Small intestine (tissue), 16 donors: ENCODE measurements at places on chromosomes 1 and 21. TPM values are rescaled to one million over a fixed set of nuclear protein-coding genes. Genes with fewer than 3 reads are reported as not detected.

GRCh38 chr1:5705751-5706150, 286.5 kb downstream of the NPHP4 start:
- DNase-seq: no peak

Gene C1orf87
- polyA plus RNA-seq: not detected

Gene PLCH2
- 0.22 TPM for polyA plus RNA-seq

- DNase-seq: no peak
Measured at GRCh38 chr1:33188572-33189275, 6.9 kb upstream of the TRIM62 start.

- no peak for DNase-seq
Measured at GRCh38 chr1:53835491-53835890, 2.6 kb downstream of the NDC1 start.

Gene UTS2
- 1.9 TPM for polyA plus RNA-seq

DNA sequence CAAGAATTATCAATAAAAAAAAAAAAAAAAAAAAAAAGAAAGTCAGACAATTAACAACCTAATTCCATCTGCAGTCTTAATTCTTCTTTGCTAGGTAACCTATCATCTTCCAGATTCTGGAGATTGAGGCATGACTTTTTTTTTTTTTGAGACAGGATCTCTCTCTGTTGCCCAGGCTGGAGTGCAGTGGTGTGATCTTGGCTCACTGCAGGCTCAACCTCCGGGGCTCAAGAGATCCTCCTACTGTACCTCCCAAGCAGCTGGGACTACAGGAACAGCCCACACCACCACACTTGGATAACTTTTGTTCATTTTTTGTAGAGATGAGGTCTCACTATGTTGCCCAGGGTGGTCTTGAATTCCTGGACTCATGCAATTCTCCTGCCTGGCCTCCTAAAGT, 4.6 kb upstream of the RAD54L start:
- no peak for DNase-seq

DNA sequence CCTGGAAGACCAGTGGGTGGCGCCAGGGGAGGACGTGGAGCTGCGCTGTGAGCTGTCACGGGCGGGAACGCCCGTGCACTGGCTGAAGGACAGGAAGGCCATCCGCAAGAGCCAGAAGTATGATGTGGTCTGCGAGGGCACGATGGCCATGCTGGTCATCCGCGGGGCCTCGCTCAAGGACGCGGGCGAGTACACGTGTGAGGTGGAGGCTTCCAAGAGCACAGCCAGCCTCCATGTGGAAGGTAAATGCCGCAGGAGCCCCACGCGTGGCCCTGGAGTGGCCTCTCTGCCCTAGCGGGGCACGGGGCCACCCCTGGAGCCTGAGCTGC, 75.2 kb downstream of the OBSCN start:
- DNase-seq: no peak

Gene C4BPA
- polyA plus RNA-seq: 0.07 TPM

GRCh38 chr1:162074276-162075005, 5.0 kb downstream of the NOS1AP start:
- no peak for DNase-seq

Gene REN
- not detected for polyA plus RNA-seq

Gene HAO2
- 10.0 TPM for polyA plus RNA-seq

DNA sequence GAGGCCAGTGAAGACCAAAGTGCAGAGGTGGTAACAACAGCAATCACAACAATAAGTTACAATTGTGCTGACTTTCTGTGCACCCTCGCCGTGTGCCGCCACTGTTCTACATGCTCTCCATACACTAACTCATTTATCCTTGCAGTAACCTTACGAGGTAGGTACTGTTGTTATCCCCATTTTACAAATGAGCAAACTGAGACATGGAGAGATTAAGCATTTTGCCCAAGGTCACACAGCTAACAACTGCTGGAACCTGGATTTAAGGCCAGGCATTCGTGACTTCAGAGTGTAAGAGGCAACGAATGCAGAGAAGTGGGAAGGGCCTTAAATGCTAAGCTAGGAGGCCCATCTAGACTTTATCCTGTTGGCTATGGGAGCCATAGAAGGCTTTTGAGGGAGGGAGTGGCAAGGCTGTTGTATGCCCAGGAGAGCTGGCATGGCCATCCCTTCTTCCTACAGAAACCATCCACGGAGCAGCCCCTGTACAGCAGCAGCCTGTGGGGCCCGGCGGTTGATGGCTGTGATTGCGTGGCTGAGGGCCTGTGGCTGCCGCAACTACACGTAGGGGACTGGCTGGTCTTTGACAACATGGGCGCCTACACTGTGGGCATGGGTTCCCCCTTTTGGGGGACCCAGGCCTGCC, 36.6 kb downstream of the AZIN2 start:
- no peak for DNase-seq

- DNase-seq: no peak
Measured at GRCh38 chr1:26542771-26543451, 13.3 kb downstream of the RPS6KA1 start.

Gene KRTAP13-2
- not detected for polyA plus RNA-seq

Gene DNTTIP2
- 31.0 TPM for polyA plus RNA-seq

GRCh38 chr1:229271448-229272159, 693 bp downstream of the RAB4A start:
- peak; percentile 32 for DNase-seq

Gene CSF3R
- polyA plus RNA-seq: 1.4 TPM

Gene TSTD1
- 65.8 TPM for polyA plus RNA-seq

DNA sequence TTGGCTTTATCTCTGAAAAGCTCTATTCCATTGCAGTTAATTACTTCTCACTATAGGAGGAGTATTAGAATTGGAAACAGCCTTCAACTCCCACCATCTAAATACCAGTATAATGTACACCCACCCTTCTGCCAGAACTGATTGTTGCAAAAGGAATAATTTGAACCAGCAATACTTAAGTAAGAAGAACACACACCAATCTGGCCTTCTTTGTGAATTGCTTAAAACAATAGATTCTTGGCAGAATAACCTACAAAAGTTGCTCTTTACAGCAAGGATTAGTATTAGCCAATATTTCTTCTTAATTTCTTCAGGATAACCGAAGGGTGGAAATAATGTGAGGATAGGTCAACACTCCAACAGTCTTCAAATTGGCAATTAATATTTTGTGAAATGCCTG, 54.9 kb upstream of the ADAMTS5 start:
- no peak for DNase-seq

DNA sequence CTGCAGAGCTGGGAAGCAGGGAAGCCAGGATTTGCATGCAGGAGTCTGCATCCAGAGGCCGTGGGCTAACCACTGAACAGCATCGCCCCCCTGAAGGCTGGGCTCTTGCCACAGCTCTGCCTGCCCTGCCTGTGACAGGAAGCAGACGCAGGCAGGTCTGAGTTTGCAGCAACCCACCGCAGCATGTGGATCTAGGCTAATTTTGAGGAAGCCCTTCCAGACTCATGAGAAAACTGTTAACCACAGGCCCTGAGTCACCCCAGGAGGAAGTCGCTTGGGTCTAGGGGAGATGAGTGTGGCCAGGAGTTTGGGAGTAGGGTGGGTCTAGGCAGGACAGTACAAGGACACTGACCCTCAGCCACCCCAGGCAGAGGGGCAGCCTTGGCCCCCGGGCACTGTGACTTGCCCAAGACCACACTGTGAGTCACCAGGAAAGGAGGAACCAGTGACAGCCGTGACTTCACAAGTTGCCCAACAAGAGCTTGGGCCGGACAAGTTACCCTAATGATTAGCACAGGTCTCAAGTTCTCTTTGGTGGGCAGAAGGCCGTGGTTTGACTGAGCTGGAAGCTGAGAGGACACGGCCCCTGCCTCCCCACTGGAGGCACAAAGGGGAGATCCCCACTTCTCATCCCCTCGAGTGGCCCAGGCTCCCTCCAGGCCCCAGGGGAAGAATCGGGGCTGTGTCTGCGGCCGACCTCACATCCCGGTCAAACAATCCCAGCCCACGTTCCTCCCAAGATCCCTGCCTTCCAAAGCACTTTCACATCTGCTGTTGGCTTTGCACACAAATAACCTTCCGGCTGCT, 826 bp downstream of the LAPTM5 start:
- no peak for DNase-seq

Gene VCAM1
- 1.1 TPM for polyA plus RNA-seq

DNA sequence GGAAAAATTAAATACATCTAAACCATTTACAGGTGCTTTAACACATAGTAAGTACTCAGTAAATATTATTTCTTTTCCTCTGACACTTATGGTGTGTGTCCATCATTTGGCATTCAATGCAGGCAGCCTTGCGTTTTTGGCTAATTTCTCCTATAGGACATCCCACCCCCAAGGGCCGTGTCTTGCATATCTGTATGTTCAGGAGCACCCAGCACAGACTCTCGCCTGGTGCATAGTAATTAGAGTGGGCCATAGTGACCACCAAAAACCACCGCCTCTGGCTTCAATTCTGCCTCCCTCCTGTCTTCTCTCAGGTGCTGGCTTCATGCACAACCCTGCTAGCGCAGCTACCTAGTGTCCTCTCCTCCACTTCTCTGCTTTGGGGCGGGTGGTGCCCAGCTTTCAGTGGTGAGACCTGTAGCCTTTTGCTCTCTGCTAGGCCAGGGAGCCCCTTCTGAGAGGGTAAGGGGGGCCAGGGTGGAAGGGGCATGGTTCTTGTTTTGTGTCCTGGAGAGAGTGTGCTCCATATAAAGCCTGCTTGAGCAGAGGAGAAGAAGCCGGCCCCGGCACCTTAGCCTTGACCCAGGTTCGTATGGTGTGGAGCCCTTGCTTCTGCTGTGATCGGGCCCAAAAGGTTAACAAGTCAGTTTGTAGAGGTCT, 33.4 kb downstream of the BATF3 start:
- no peak for DNase-seq

GRCh38 chr1:110339407-110340206, 430 bp downstream of the RBM15 start:
- DNase-seq: peak; percentile 60

DNA sequence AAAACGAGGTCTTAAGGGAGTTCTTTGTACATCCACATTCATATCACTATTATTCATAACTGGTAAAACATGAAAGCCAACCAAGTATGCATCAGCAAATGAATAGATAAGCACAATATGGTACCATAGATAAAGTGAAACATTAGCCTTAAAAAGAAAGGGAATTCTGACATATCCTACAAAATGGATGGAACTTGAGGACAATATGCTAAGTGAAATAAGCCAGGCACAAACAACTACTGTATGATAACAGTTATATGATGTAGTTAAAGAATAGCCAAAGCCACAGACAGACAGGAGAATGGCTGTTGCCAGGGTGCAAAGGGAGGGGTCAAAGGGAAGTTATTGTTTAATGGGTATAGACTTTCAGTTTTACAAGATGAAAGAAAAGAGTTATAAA, 148.9 kb downstream of the EIF4G3 start:
- peak; percentile 82 for DNase-seq

DNA sequence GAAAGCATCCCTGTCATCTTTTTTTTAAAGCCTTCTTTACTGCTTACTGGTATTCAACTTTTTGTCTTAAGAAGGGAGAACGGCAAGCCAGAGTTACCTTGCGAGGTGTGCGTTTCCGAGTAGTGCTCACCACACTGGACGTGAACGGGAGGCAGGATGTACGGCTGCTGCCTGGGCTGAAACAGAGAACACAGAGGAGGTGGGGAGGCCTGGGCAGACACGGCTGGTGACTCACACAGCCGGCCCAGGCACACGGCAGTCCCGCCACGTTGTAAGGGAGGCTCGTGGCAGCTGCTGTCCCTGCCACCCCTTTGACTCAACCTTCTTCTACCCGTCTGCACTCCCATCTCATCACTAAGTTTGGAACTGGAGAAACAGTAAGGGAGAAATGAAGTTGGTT, 105.8 kb downstream of the SMYD2 start:
- no peak for DNase-seq

GRCh38 chr1:150575518-150576366, 3.7 kb downstream of the MCL1 start:
- peak; percentile 25 for DNase-seq

DNA sequence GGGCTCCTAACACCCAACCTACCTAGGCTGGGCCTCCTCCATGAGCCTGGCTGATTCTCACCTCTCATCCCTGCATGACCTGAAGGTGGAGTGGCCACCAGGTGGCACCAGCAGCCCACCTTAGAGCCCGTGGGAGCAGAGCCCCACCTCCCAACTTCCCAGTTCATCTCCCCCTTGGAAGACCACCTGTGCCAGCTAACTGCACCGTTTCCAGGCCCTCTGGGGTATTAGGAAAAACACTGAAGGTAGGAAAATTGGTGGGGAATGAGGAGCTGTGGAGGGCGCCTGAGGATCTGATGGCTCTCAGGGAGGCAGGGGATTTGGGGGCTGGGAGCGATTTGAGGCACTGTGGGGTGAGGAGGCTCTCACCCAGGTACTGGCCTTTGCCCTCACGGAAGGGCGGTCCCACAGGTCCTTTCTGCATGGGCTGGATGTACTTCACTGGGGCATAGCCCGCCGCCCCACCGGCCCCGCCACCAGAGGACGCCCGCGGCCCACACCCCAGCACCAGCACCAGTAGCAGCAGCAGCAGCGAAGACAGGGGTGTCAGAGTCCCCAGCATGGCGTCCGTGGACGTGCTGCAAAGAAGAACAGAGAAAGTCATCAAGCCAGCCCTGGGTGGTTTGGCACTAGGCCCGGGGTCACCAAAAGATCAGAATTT, 11.1 kb downstream of the ADPRS start:
- DNase-seq: peak; percentile 84

Gene TNFRSF9
- not detected for polyA plus RNA-seq

Gene LIN28A
- polyA plus RNA-seq: 0.03 TPM

- DNase-seq: no peak
Measured at GRCh38 chr1:39642796-39643195, 3.4 kb upstream of the HEYL start.

Gene HHAT
- polyA plus RNA-seq: 0.45 TPM

Gene USP21
- 30.8 TPM for polyA plus RNA-seq

DNA sequence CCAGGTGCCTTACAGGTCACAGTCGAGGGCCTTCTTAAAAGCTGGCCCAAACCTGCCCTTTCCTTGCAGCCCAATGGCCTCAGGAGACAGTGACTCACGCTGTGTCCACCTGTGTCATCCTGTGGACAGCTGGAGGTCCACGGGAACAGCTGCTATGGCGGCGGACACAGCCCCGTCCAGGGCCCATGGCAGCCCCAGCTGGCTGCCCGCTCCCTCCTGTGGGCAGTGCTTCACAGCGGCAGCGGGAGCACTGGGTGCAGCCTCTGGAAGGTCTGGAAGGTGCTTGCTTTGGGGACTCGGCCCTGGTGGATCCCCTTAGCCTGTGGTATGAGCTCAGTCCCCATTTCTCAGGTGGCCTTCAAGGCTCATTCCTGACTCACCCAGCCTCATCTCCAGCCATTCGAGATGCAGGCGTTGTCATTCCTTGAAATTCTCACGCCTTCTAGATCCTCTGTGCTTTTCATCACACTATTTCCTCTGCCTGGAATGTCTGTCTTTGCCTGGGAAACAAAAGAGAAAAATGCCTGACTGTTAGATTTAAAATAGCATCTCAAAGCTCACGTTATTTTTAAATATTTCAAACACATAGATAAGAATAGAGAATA, 86.8 kb downstream of the KIF26B start:
- DNase-seq: no peak

GRCh38 chr1:23810818-23811540, 10.4 kb upstream of the GALE start:
- peak; percentile 85 for DNase-seq

Gene NECAP2
- 43.7 TPM for polyA plus RNA-seq
